Stimulated activated CD4-positive, alpha-beta T cell treated with anti-CD3 and anti-CD28 coated beads, Interleukin-15, amount 100 ng/mL, for 48 hours (primary cell): ENCODE measurements at places on chromosomes 2 and 18.

DNA sequence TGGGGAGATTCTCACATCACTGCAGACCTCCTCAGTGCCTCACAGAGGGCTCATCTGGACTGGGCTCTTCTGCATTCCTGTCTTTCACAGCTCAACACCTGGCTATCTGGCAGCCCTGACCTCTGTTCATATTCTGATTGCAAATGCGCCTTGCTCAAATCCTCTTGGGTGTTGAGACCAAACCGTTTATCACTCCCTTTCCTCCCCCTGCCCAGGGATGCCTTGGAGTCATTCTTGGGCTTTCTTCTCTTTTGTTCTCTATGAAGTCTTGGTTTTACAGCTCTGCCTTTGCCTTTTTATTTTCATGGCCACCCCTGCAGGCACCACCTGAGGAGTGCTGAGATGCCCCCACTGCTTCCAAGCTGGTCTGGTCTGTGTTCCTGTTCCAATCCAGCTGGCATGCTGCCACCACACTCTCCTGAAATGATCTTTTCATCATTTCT is 26.3 kb downstream of the TUBB6 start:
- no peak for DNase-seq

GRCh38 chr2:128371248-128371630 is 52.6 kb upstream of the HS6ST1 start:
- no peak for DNase-seq

- DNase-seq, result no peak
Measured at GRCh38 chr2:189959450-189959849, 103.1 kb downstream of the MSTN start.

GRCh38 chr18:2997429-2997828 is 15.5 kb downstream of the LPIN2 start:
- DNase-seq, result no peak

DNA sequence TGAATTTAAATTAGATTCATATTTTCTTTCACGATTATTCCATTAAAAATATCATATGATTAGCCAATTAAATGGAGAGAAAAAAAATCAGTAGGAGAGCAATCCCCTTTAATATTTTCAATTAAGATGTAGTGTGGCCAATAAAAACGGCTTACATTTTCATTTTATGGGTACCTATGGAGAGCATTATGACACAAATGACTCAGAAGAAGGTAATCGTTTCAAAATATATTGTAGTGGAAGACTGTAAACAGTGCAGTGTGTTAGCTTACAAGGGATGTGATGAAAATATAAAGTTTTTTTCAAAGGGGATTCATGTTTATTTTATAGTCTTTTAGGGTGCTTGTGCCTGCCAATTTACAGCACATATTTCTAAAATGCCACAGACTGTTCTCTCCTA is 1507.4 kb upstream of the CELF4 start:
- DNase-seq, result no peak

GRCh38 chr2:201444746-201445465 is 6.4 kb downstream of the TRAK2 start:
- no peak for DNase-seq

DNA sequence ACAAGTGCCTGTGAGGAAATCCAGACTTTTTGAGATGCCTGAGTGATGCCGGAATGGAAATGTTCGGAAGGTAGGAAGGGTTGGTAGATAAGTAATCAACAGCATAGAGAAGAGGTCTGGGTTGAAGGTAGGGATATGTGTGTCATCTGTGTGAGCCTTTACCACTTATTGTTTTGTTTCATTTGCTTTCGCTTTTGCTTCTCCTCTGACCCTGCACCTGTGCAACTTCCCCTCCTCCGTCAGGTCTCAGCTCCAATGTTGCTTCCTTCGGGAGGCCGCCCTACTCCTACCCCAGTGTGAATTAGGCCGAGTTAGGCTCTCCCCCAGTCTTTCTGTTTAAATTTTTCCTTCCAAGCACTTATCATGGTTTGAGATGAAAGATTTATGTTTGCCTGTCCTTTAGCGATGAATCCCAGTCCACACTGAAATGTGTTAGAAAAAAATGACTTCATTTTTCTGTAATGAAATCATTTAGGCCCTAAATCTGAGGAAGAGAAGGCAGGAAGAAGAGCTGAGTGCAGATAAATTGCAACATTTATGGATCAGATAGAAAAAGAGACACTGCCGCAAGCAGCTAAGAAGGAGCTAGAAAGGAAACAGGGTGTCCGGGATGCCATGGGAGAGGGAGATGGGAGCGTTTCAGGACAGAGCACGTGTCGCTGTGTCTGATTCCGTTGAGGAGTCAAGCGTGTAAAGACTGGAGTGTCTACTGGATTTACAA is 139.6 kb upstream of the PELI1 start:
- DNase-seq, result no peak

DNA sequence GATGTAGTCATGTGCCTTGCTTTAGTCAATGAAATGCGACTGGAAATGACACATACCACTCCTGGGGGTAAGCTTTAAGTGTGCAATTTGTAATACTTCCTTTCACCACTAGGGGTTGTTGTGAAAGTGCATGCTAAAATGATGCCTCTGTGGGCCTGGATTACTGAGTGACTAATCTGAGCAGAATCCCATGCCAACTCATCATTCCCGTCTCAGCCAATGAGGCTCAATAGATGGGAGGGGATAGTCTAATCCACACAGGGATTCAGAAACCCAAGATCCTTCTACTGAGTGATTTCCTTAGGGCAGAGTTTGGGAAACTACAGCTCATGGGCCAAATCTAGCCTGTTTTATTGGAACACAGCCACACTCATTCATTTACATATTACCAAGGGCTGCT is 54.0 kb downstream of the HRH4 start:
- DNase-seq, result no peak

DNA sequence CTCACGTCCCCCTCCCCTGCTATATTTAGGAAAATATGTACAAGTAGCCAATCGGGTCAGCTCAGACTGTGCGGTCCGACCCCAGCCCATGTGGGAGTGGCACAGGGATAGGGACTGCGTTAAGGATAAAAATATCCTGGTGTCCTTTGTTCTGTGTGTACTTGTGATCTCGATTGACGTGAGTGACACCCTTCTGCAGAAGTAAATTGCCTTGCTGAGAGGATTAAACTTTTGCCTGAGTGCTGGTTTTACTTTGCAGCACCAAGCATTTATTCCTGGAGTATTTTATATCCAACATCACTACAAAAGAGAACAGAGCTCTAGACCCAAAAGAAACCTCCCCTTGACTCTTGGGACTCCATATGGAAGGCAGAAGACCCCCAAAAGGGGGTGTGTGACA is 28.0 kb upstream of the RALBP1 start:
- no peak for DNase-seq

DNA sequence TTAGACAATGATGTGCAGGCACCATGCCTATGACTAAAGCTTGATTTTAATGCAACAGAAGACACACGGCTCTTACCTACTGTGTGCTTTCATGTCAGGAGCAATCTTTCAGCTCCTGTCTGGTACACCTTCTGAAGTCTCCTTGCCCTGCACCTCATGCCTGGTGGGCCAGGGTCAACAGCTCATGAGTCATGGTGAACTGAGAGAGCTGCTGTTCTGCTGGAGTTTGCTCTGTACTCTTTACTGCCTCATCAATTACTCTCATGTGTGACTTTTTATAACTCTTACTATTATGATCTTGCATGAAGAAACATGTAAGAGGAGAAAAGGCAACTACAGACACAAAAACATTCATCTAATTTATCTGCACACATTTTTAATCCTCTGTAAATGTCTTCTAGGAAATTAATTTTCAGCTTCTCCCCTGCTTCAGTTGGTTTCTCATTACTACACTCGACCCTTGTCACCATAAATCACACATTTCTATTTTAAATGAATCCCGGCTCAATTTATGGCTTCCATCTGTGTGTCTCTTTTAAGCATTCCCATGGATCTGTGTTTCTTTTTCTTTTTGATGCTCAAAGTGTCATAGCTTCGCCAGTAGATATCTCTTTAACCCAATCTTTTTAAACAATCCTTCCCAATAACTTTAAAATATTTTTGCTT is 9.7 kb downstream of the SERPINB7 start:
- DNase-seq, result no peak

DNA sequence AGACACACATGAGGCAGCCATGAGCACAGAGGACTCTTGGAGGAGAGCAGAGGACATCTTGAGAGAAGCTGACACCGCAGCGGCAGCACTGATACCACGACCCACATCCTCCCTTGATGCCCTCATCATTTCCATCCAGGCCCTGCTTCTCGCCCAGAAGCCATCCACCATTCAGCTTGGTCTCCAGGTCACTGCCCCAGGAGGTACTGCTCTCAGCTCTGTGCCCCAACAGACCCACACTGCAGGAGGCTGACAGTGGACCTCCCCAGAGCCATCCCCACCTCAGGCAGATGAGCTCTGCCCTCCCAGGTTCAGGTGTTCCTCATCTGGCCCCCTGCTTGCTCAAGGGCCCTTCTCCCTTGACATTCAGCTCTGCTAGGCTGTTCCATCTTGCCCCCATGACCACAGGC is 74.9 kb downstream of the ACKR3 start:
- no peak for DNase-seq

DNA sequence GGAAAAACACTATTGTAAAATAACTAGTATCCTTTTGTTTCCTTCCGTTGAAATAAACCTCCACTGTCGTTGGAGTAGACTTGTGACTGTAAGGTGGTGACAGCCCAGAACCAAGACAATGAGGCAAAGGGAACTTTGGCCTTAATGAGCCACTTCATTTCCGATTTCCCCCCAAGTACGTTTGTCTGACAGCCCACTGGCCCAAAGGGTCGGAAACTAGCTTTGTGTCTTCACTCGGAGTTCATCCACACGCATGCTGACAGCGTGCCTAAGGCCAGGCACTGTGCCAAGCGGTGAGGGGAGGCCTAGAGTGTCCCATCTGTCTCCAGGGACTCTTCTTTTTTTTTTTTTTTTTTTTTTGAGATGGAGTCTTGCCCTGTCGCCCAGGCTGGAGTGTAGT is 21.0 kb downstream of the HJURP start:
- no peak for DNase-seq

DNA sequence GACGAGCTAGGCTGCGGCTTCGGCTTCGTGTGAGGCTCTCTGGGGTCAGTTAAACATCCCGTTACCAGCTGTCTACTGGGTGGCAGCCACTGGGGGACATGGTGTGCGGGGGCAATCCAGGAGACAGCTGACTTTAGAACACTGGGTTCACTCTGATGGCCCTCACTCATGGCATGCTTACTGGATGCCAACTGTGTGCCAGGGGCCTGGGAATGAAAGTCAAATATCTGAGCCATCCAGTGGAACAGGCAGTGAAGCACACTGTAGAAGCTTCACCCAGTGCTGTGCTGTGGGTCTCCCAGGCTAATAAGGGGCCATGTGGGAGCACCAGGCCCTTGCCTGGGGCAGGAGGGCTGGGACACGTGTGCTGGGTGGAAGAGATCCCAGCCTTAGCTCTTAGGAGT is 48.3 kb downstream of the GLI2 start:
- DNase-seq, result no peak

GRCh38 chr2:155839991-155840390 is 492.5 kb downstream of the NR4A2 start:
- no peak for DNase-seq

- DNase-seq, result no peak
Measured at GRCh38 chr2:18763338-18763737, 174.0 kb upstream of the NT5C1B start.

- no peak for DNase-seq
Measured at GRCh38 chr18:37327063-37327577, 238.5 kb downstream of the CELF4 start.

DNA sequence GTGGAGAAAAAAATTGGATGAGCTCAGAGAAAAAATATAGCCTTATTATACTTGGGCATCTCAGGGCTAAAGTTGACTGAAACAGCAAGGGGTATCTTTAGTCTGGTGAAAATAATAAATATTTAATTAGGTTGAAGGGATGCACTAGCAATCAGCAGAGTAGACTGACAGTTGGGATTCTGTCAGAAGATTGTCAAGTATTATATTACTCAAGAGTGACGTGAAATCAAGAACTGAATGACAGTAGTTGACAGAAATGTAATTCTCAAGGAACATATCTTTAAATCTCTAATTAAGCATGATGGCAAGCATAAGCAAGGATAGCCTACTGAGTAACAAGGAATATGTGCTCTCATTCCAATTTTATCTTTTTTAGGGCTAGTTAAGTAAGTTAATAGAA is 1301.1 kb downstream of the DSC3 start:
- DNase-seq, result no peak

- no peak for DNase-seq
Measured at GRCh38 chr2:127256381-127256780, 36.3 kb upstream of the CYP27C1 start.

DNA sequence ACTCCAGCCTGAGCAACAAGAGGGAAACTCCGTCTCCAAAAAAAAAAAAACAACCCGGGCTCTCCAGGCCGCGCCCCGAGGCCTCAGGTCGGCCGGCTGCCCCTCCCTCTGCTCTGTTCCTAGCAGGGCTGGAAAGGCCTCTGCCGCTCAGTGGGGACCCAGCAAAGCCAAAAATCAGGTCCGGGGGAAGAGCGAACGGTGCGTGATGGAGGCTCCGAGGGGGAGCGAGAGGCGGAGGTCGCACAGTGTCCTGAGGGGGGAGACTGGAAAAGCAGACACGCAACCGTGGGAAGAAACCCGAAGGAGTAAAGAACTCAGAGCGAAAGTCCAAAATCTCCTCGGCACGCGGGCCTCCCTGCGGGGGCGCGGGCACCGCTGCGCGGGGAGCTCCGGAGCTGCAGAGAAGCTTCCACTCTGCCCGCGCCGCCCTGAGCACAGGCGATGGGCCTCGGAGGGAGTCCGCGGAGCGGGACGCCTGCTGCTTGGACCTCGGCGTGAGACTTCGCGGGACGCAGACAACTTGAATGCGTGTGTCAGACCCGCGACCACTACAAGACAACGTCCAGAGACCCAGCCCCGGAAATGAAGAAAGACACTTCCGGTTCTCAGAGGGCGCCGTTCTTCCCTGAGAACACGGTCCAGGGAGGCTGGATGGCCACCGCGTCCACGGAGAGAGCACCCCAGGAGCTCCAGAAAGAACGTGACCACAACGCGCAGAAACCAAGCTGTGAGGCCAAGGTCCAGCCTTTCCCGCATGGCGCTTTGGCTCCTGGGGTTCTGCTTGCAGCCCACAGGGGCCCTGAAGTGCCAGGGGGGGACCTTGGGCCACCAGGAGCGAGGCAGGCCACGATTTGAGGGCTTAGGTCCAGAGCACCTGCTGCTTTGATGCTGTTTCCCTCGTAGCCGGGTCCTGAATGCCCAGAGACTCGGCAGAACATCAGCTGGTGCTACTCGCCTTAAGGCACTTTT is 219.8 kb downstream of the DPP10 start:
- no peak for DNase-seq

- DNase-seq, result no peak
Measured at GRCh38 chr2:43788646-43789045, 14.8 kb downstream of the DYNC2LI1 start.

DNA sequence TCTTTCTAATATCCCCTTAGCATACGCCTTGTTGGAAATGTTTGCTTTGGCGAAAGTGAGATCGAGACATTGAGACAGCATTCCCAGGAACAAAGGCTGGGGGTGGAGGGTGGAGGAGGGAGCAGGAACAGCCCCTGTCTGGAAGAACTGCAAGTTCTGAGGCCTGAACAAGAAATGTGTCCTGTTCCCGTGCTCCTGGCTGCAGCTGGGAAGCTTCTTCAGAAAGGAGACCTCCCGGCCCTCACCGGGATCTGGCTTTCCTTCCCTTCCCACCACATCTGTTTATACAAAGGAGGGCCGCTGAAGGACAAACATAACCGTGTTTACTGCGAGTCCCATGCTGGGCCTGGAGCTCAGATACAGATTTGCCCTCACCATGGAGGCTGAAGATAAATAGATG is 35.9 kb downstream of the AFF3 start:
- no peak for DNase-seq
